ENCODE measurements at places on chromosomes 12 and 14. TPM values are rescaled to one million over a fixed set of nuclear protein-coding genes. Genes with fewer than 3 reads are reported as not detected.

- no peak for DNase-seq
Observed at GRCh38 chr14:84591827-84592445, 938.0 kb upstream of the FLRT2 start.

The KRT83 gene
- not detected for total RNA-seq

GRCh38 chr12:52162981-52163380, 28.8 kb downstream of the KRT80 start:
- no peak for DNase-seq

- DNase-seq, result peak; percentile 91
Observed at GRCh38 chr14:23057757-23058653, 685 bp upstream of the CDH24 start.

DNA sequence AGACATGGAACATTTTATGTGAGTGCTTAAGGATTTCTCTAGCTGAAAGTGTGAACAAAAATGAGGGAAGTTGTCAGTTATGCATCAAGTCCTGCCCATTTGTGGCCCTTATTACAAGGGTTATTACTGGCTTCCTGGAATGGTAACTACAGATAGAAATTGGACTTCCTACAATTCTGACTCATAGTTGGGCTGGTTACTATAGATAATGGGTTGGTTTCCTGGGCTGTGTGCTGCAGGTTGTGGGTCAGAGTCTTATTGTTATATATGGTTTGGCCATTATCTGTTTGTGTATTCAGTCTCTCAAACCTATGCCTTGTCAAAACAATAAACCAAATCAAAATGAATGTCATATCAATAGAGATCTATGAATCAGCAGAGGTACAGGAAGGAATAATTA, 313.7 kb downstream of the ADAMTS20 start:
- DNase-seq, result no peak
